Epithelial cell of prostate (primary cell): ENCODE measurements at places on chromosomes 3 and 15.

DNA sequence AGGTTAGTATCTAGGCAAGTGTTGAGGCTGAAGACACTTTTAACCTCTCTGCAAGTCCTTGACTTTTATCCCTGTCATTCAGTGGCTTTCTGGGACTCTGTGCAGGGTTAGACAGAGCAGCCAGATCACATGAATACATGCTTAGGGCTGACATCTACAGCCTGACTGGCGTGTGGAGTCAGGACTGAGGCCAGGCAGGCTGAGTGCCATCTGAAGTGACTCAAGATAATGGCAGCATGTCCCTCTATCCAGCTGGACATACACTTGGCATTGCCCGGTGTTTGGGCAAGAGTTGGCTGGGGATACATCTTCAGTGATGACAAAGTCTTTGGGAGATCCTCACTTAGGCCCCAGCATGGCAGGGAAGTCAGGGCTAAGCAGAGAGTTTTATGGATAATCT is 22.4 kb downstream of the DUOX2 start:
- DNase-seq, result no peak

DNA sequence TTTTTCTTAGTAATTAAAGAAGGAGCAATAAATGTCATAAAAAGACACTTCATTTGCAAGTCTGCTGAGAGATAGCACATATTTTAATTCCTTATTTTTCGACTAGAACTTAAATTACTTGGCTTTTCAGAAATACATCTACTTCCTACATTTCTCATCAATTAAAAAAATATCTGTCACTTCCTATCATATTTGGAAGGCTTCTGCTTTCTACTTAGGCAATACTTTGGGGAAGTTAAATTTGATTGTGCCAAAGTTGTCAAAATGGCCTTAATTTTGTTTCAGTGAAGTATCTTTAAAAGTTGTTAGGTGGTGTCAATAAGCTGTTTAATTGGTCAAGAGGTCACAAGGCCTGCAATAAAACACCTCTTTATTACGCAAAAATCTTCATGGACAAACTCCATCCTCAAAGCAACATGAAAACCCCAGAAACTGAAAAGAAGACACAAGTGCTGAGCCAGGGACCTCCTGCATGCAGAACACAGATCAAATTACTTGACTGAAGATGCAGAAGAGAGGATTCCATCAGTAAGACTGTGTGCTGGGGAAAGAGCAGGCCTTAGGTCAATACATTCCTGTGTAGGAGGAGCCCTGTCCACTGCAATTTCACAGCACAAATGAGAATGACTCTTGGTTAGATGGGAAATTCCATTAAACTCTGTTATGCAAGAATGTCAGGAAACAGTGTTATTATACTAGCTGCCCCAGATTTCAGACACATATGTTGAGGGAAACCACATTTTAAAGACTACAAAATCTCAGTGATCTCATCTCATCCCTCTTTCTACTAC is 48.0 kb upstream of the FSTL1 start:
- no peak for DNase-seq

DNA sequence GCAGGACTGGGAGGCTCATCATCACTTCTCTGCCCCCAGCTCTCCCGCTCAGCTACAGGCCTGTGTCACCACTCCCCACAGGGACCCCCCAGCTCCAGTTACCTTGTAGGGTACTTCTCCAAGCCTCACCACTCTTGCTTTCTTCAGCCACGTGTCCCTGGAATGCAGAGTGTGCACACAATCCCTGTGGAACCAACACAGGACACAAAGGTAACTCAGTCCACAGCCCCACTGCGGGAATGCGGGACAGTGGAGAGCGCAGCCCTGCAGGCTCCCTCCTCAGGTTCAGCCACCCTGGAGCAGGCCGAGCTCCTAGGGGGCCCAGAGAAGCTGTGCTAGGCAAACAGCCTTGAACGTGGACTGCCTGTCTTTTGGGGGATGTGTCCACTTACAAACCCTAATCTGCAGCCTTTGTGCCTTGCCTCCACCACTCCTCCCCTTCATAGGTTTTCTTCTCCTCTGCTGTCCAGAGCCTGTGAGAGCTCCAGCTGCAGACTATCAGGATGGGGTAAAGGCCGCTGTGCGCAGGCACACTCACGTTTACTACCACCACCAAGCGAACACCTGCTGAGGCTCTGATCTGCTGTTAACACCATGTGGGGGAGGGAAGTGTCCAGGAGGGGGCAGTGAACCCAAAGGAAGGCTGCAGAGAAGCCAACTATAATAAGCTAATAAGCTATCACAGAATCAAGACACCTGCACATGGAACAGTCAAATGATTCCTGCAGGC is 26.0 kb downstream of the XPC start:
- DNase-seq, result no peak

DNA sequence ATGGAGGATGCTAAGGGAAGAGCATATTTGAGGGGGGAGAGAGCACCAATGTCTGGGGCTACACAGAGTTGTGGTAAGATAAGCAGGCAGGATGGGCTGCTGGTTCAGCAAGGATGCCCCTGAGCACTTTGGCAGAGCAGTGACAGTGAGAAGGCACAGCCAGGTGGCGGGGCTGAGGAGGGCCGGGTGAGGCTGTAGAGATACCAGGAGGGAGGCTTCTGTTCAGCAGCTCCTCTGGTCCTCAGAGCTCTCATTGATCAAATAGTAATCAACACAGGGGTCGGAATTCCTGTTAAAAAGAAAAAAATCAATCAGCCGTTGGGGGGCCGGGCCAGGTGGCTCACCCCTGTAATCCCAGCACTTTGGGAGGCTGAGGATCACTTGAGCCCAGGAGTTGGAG is 11.5 kb upstream of the XIRP1 start:
- DNase-seq, result no peak

DNA sequence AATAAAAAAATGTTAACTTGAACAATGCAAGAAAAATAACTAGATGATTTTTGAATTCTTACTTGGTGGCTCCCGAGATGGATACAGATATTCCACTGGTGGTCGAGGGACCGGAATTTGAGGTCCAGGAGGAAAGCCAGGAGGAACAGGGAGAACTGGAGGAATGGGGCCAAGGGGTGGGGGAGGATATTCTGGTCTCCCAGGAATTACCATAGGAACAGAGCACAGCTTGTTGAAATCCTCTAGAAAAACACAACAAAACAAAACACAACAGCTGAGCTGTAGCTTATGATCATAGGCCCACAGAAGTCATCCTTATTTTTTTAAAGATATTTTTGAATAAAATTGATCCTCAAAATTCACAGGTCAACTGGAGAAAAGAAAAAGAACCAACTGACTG is 129.4 kb downstream of the FBN1 start:
- DNase-seq, result no peak

DNA sequence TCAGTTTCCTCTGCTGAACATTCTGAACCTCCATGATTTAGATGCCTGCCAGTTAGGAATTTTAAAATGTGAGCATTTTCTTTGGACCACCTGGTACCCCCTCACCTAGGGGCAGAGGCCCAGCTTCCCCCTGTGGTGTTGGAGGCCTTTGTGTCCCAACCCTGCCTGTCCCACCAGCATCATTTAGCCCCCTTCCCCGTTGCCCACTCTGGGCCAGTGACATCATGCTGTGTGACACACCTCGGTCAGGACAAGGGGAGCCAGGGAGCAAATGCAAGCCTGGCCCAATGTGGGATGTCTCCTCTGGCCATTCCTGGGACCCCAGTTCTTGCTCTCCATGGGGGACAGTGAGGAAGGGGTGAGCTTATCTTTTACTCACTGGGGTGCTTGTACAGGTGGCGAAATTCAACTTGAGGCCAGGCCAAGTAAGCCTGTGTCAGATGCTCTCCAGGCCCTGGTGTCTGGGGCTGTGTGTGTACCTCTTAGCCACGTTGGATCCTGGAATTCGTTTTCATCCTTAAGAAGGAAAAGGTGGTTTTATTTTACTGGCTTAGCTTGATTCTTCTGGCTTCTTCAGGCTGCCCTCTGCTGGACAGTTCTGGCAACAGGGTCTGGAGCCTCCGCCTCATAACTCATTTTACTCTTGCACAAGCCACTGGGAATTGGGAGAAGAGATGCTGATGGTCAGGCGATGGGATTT is 49.7 kb upstream of the MYZAP start:
- DNase-seq, result no peak

DNA sequence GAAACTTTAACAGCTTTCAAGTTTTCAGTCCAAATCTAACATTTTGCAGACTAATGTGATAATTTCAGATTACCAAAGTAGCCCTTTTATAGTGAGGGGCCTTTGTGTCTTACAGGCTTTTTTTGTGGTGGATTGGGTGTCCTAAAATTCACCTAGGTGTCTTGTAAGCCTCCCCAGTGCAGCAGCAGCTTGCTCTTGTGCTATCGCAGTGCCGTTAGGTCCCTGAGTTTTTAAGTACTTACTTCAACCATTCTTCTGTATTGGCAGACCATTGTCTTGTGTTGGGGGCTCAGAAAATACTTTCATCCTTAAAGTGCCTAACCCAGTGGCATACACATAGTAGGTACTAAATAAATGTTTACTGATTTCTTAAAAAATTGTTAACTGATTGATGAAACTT is 2.1 kb downstream of the PDE8A start:
- DNase-seq, result no peak

DNA sequence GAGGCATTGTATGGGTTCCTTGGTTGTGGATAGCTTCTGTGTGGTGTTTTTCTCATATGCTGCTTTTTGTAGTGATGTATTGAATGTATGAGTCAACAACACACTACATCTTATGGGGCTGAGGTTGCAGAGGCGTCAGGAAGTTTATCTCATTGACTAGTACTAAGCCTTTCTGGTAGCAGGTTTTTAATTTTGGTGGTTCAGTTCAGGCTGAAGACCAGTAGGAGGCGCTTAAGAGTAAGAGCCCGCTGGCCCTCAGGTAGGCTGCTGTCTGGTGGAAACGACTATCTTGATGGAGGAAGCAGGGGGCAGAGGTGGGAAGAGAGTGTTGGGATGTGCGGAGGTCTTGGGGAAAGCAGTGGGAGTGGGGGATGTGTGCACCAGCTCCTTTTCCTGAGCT is 62.4 kb downstream of the RTP4 start:
- no peak for DNase-seq

GRCh38 chr3:11850003-11850402 is 3.3 kb upstream of the TAMM41 start:
- DNase-seq, result no peak

DNA sequence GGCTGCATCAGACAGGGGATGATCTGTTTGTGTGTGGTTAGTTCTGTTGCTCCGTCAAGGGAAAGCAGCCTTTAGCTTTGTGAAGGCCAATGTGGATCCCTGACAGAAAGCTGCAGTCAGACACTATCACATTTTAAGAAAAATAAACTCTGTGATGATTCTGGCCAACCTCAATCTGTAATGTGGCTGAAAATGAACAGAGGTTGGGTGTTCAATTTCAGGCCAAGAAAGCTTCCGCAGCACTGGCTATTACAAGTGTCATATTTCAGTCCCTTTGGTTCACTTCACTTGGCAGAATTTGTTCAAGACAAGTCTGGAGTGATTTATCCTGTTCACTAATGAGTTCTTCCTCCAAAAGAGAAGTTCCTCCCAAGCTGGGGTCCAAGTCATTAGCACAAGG is 571.8 kb upstream of the IL12A start:
- DNase-seq, result no peak

DNA sequence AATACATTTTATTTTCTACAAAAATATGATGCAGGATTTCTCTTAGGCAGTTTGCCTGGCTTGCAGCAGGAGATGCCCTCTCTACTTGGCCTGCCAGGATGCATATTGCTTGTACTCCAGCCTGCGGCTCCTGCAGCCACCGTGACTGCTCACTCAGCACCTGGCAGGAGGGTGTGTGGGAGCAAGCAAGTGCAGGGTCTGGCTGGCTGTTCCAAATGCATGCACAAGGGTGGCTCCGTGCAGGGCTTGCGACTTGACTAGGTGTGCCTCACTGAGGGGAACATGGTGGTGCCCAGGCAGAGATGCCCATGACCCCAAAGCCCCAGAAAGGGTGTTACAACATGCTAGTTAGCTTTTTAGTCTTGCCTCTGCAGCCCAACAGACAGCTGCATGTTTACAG is 1240.2 kb upstream of the ALCAM start:
- no peak for DNase-seq

GRCh38 chr3:132421832-132422231 is 4.5 kb downstream of the DNAJC13 start:
- no peak for DNase-seq

GRCh38 chr3:141796889-141797781 is 33.9 kb downstream of the GRK7 start:
- DNase-seq, result no peak

DNA sequence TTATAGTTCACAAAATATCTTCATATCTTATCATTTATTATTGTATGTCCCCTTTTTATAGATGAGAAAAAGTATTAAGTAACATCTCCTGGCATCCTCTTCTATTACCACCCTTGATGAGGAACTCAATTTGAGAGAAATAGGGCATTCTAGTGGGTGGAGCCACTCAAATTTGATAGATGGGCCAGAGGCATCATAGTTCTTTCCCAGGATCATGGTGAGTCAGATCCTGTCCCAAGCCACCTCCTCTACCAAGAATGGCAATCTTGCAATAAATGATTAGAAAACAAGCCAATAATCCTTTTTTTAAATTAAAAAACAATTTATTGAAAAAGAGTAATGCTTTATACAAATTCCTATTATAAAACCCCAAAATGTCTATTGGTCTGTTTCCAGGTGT is 16.8 kb downstream of the CLDN1 start:
- DNase-seq, result no peak

GRCh38 chr15:71106802-71107500 is 8.3 kb upstream of the THSD4 start:
- DNase-seq, result no peak

- no peak for DNase-seq
Observed at GRCh38 chr15:60373745-60374144, 24.0 kb downstream of the ANXA2 start.

DNA sequence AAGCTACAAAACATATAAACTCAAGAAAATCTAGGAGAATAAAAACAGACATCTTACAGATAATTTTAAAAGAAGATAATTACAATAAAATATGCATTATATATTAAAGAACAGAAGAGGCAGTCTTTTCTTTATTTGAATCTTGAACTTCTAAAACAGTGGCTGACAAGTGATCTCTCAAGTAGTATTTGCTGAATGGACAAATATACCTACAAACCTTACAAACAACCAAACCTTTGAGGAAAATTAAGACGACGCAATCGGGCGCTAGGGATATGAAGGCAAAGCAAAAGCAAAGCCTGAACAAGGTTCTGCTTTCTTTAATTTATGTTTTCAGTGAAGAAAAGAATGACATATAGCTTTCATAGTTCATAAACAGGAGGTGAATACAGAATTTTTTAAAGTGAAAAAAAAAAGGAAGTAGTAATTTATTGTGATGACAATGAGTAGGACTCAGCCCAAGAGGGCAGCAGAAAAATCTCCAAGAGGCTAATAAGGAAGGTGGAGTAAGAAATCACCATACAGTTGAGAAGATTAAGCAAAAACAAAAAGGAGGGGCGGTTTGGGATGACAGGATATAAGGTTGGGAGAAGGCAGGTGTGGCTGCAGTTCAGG is 347.8 kb downstream of the TBC1D5 start:
- DNase-seq, result no peak

DNA sequence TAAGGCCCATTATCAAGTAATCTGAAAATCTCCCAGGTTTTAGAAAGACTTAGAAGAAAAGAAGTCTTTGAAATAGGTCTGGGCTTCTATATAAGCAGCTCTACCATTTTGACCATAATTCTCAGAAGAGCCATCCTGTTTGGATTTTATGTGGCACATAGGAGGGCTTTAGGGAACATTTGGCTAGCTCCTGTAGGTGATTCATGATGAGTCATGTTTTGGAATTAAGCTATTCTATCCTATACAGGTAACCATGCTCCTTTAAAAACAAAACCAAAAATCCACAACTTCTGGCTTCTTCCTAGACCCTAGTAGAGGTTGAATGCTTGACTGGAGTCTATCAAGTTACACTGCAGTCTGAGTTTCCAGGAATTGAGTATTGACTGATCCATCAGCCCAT is 8.9 kb downstream of the SST start:
- DNase-seq, result no peak
